ENCODE measurements at places on chromosomes 1 and 21.

DNA sequence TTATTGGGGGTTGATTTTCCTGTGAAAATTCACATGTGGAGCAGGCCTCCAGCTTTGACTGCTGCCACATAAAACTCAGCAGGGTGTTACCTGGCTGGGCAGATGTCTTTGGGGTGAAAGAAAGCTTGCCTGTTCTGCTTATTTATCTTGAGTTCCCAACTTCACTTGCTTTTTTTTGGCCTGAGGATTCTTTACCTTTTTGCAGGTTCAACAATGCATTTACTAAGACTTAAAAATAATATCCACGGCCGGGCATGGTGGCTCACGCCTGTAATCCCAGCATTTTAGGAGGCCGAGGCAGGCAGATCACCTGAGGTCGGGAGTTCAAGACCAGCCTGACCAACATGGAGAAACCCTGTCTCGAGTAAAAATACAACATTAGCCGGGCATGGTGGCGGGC, 509.1 kb downstream of the KIF26B start:
- no peak for DNase-seq

DNA sequence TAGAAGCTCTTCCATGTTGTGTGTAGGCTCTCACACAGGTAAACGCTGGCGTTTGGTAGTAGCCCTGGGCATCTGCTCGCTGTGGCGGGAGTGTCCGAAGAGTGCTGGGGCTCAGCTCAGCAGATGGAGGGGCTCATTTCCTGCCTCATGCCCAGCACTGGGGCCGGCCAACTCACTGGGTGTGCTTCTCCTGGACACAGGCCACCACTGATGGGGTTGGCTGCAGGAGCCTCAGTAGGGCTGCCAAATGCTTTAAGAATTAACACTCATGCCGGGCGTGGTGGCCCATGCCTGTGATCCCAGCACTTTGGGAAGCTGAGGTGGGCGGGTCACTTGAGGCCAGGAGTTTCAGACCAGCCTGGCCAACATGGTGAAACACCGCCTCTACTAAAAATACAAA, 20.9 kb downstream of the UQCRHL start:
- no peak for DNase-seq

GRCh38 chr1:107976431-107976830, 11.5 kb upstream of the VAV3 start:
- DNase-seq, result no peak

GRCh38 chr1:69401879-69402278, 165.8 kb upstream of the LRRC7 start:
- no peak for DNase-seq

GRCh38 chr1:99963041-99963795, 6.6 kb upstream of the SLC35A3 start:
- DNase-seq, result no peak

GRCh38 chr1:241823925-241824324, 24.1 kb upstream of the EXO1 start:
- no peak for DNase-seq
